ENCODE measurements at places on chromosomes 1 and 21.

GRCh38 chr1:14190508-14190907, 408.0 kb upstream of the KAZN start:
- no peak for DNase-seq

- no peak for DNase-seq
Measured at GRCh38 chr1:64282351-64282750, 78.9 kb downstream of the UBE2U start.

GRCh38 chr1:104073463-104073902, 323.8 kb downstream of the AMY1C start:
- DNase-seq, result no peak

GRCh38 chr1:50710099-50710498, 250.0 kb downstream of the FAF1 start:
- no peak for DNase-seq

- DNase-seq, result peak; percentile 95
Measured at GRCh38 chr1:12596007-12596821, 21.8 kb downstream of the DHRS3 start.

DNA sequence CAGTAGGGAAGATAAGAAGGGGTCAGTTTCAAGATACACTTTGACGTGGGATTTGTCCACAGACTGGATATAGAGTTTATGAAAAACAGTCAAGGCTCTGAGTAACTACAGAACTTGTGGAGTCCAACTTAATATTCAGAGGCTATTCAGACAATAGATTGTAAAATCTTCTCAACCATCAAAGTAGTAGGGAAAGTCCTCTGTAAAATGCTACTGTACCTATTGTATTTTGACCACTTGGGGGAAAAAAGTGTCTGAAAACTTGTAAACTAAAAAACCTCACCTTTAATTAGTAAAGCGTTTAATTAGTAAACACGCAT, 10.5 kb downstream of the PTP4A2 start:
- DNase-seq, result no peak

DNA sequence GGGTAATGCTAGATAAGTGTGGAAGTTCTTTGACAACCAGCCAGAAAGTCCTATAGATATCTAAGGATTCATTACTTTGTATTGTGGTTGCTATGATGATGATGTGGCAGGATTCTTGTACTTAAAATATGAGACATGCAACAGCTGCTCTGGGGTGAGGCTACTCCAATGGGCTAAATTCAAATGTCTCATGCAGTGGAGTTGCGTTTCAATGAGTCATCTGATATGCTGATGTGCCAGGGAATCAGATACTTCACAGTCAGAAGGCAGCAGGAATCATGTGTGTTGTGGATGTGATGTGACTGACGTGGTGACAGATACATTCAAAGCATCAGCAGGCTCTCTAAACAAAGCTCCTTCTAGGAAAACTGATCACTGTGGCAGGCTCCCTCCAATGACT, 66.5 kb downstream of the TSEN15 start:
- peak; percentile 93 for DNase-seq

DNA sequence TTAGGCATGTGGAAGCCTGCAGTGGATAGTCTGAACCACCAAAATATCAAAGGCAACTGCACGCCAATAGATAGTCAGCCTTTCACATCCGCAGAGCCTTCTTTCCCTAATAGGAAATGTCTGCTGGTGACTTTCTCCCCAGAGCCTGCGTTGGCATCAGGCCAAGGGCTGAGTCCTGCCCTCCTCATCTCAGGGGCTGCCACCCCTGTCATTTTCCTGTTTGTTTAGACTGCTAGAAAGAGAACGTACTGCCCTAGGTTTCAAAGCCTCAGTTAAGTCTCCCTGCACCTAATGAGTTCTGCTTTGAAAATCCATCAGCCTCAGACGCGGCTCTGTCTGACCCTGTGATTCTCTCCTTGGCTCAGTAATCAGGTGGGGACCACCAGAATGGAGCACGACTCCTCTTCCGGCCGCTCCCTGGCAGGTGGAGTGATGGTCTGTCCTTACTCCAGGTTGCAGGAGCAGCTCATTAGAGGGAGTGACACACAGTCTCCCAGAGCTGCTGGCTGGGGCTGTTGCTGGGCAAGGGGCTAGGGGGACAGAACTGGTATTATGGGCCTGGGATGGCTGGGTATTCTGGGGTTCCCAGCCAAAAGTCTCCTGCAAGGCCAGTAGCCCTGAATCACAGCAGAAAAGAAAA, 27.3 kb downstream of the STUM start:
- DNase-seq, result no peak

DNA sequence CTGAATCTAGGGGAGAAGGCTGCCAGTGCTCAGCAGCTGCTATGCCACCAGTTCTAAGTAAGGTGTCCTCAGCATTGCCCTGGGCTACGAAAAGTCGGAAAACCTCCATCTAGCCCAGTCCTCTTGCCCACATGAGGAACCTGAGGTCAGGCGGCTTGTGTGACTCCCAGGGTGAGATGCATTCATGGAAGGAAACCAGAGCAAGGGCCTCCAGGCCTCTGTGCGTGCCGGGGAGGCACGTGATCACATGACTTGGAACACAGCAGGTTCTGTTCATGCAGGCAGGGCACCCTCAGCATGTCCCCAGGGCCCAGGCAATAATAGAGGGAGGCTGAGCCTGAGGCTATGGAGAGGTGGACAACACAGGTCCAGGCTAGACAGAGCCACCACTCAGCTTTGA, 312.5 kb upstream of the DUSP10 start:
- no peak for DNase-seq

- no peak for DNase-seq
Measured at GRCh38 chr1:48846441-48846840, 69.8 kb upstream of the BEND5 start.

DNA sequence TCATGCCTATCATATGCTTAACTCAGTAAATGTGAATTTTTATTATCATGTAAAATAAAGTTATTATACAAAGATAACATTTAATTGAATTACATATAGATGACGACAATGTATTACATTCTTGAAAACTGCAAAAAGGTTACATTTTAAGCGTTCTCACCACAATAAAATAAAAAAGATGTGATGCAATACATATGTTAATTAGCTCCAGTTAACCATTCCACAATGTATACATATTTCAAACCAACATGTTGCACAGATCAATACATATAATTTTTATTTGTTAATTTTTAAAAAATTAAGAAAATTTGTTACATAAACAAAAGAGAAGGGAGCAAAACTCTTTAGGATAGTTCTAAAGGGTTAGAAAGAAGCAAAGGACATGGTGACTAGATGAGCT, 183.7 kb downstream of the VAV3 start:
- no peak for DNase-seq

GRCh38 chr1:185720633-185721272, 13.4 kb upstream of the HMCN1 start:
- DNase-seq, result no peak

DNA sequence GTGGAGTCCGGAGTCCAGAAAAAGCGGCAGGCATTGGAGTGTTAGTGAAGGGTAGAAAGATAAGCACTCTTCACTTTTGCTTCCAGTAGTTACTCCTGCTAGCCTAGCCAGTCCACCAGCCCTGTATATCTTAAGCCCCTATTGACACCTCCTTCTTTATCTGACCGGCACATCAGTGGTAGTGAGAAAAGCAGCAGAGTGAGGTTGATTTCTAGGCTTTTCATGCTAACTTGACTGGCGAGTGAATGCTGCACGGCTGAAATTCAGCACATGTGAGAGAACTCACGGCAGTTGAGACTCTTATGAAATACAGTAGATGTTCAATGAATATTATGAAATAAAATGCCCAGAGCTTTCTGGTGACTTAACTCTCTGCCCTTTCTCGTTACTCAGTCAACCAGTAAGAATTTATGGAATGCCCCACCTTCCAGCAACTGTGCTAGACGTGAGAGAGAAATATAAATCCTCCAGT, 128.2 kb downstream of the CACHD1 start:
- peak; percentile 21 for DNase-seq

- DNase-seq, result peak; percentile 35
Measured at GRCh38 chr1:172609528-172609927, 49.4 kb upstream of the FASLG start.

DNA sequence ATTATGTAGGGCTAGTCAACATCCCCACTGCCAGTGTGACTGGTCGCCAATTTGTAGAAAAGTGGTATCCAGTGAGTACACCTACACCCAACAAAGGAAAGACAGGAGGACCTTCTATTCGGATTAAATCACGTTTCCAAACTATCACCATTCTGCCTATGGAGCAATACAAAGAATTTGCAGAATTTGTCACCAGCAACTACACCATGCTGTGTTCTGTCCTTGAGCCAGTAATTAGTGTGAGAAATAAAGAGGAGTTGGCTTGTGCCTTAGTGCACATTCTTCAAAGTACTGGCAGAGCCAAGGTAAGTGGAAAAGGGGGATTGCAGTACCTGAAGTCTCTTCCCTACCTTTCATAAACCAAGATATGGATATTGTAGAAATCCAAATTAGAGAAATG, 53.8 kb downstream of the CLEC20A start:
- no peak for DNase-seq

DNA sequence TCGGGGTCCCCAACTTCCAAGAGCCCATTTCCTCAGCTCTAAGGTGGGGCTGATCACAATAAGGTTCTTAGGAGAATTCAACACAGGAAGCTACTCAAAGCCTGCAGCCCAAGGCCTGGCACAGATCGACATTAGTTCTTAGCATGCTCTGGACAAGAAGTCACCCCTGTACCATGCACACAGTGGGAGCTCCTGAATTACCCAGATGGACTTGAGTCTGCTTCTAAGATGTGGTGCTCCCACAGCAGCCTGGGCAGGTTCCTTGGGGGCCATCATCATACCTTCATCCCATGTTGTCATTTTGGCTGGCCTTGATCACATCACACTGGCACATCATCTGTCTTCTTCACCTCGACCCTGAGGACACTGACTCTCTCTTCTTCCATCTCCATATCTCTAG, 153.3 kb upstream of the VAMP3 start:
- DNase-seq, result no peak
